Upper lobe of right lung (tissue), 1 donor: ENCODE measurements at places on chromosomes 7 and 10. TPM values are rescaled to one million over a fixed set of nuclear protein-coding genes. Genes with fewer than 3 reads are reported as not detected.

- no peak for DNase-seq
These were observed 12.1 kb upstream of the SYPL1 start for GRCh38 chr7:106124186-106124585.

DNA sequence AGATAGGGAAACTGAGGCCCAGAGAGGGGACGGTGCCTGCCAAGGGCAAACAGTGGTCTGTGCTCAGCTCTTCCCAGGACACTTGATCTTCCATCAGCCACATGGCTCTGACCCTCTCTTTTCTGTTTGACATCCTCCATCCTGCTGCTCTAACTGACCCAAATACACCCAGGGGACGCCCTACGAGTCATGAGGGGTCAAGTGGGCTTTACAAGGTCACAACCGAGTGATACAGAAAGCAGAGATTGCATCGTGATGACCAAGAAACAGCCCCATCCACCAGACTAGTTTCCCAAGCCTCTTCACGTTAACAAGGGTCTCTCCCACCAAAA is 131.2 kb upstream of the UNC5B start:
- no peak for DNase-seq

DNA sequence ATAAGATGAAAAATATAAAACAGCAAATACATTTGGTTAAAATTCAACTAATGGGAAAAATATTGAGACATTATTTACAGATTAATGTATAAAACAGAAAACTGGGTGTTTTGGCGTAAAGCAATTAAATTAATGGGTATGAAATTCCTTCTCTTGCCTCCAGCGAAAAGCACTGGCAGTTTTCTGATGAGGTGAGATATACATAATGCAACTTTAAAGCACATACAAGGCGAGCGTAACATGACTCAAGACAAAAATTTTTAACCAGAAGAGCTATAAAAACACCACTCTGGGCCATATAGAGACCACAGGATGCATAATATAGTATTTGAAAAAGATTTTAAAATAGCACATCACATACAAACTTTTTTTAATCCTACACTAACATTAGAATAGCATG is 120.6 kb downstream of the ODAD2 start:
- no peak for DNase-seq

GRCh38 chr7:9945857-9946256 is 1027.8 kb upstream of the PHF14 start:
- no peak for DNase-seq

Gene DPP6
- 1.6 TPM for total RNA-seq

GRCh38 chr7:105794741-105795729 is 81.4 kb downstream of the ATXN7L1 start:
- no peak for DNase-seq

- no peak for DNase-seq
These were observed 108.4 kb upstream of the TBX20 start for GRCh38 chr7:35362341-35362740.

- DNase-seq, result no peak
These were observed 30.0 kb downstream of the ALDH18A1 start for GRCh38 chr10:95626500-95626899.

- no peak for DNase-seq
These were observed 81.7 kb downstream of the RNF216 start for GRCh38 chr7:5699467-5700384.

GRCh38 chr10:50210876-50211275 is 40.4 kb downstream of the ASAH2 start:
- DNase-seq, result no peak

Gene SPACDR
- total RNA-seq, result 1.8 TPM

GRCh38 chr7:72429316-72429715 is 17.2 kb upstream of the CALN1 start:
- DNase-seq, result no peak

Gene KBTBD2
- 44.7 TPM for total RNA-seq

DNA sequence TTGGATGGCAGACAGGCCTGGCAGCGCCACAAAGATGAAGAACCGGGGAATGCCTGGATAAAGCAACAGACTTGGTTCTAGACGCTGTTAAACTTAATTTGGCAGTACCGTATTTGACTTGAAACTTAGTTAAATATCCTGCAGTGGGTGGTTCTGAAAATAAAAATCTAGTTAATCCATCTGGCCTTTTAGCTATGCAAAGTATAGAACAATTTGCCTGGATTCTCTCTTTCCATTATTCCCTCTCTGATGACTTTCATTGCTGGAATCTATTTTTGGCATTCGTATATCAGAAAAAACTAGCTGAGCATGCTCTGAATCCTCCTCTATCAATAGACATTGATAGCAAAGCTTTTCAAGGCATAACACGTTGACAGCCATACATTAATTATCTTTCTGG is 203.6 kb downstream of the MACC1 start:
- no peak for DNase-seq

DNA sequence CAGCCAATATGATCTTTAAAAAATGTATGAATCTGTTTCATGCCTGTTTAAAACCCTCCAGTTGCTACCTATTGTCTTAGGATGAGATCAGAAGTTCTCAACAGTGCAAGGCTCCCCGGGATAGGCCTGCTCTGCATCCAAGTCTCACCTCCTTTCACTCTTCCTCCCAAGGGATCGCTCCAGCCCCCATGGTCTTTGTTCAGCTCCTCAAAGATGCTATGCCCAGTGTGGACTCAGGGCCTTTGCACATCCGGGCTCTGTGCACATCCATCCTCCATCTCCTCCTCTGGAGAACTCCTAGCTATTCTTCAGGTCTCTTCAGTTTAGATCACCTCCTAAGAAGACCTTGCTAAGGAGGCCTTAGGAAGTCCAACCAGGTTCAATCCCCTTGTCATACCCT is 82.7 kb upstream of the LEP start:
- no peak for DNase-seq

GRCh38 chr7:46352004-46352954 is 431.2 kb upstream of the IGFBP3 start:
- DNase-seq, result no peak

- no peak for DNase-seq
These were observed 57.8 kb downstream of the COA1 start for GRCh38 chr7:43671521-43671920.

Gene CYP26C1
- total RNA-seq, result 0.35 TPM
